ENCODE measurements at places on chromosomes 1 and 21.

- no peak for DNase-seq
These were observed 56.1 kb upstream of the TLR5 start for GRCh38 chr1:223199094-223199647.

DNA sequence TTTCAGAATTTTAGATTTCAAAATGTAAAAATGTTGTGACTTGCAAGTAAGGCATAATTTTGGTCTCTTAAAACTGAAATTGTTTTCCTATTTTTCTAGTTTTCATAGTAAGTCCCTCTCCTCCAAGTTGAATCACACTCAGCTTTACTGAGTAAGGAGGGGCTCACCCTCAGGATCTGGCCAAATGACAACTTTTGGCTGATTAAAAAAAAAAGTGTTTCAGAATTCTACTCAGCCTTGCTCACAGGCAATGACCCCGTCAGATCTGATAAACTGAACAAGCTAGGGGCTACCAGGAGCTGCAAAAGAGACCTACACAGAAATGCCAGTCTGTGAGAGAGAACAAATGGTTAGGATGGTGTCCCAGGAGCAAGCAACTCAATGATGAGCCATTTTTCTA, 159.8 kb downstream of the PBX1 start:
- no peak for DNase-seq

- DNase-seq: no peak
These were observed 16.9 kb downstream of the NUAK2 start for GRCh38 chr1:205304695-205305070.

DNA sequence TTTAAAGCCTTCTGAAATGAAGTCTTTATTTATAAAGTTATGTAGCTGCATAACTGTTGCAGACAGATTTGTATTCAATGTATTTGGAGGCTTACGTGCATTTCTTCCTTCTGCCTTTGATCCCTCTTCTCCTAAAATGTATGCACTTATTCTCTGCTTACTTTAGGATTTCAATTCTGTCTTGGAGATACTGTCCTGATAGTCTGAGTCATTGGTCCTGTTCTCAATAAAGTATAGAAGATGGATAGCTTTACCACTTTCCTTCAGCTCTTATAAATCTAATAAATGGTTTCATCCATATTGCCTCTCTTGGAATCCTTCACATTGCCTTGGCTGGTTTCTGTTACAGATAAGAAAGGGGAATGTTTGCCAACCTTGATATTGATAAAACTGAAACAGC, 430.1 kb upstream of the CAMK1G start:
- no peak for DNase-seq

DNA sequence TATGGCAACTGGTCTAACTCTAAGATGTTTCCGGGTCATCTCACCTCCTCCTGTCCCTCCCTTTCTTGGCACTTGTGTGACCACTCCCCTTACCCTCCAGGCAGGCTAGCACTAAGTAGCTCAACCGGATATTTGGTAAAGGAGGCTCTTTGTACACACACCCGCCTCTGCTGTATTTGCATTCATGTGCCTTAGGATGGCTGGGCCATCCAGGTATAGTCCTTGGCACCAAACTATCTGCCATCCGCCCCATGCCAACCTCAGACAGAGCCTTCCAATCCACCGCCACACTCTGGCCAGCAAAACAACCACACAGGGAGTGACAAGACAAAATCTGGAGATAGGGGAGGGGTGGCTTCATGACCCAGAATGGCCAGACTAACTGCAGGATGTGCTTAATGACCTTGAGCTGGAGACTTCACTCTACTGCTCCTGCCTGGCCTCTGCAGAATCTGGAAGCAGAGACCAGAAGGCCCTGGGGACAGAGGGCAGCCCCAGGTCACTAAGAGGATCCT, 59.5 kb downstream of the CDK18 start:
- no peak for DNase-seq

DNA sequence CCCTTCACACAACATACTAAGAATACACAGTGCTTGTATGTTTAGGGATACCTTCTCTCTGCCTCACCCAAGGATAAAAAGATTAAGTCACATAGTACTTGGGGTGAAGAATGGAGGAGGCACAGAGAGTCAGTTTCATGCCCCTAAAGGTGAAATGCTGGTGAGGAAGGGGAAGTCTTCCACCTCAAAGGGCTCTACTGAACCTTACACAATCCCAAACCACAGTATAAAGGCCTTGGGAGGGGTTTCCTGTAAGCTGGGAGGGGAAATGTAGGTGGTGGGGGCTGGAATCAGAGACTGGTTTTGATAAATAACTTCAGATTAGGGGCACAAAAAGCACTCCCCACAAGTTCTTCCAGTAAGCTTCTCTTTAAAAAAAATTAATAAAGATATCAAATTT, 3.5 kb downstream of the MINDY1 start:
- DNase-seq: no peak

DNA sequence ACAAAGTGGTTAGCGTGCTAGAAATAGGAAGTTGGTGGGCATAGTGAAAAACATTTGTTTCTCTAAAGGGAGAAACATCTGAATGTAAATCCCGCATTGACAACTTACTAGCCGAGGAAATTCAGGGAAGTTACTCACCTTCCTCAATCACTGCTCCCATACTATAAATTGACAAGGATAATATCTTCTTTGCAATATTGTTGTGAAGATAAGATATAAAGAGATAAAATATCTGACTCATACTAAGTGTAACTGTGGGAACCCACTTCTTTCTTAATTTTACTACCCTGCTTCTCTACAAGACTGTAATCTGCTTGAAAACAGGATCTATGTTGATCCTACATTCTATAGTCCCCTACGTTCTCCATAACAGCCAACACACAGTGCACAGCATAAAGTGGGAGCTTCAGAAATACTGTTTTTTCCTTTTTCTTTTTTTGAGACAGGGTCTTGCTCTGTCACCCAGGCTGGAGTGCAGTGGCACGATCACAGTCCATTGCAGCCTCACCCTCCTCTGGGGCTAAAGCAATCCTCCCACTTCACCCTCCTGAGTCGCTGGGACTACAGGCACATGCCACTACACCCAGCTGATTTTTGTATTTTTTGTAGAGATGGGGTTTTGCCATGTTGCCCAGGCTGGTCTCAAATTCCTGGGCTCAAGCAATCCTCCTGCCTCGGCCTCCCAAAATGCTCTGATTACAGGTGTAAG, 57.4 kb upstream of the C1orf21 start:
- DNase-seq: no peak

DNA sequence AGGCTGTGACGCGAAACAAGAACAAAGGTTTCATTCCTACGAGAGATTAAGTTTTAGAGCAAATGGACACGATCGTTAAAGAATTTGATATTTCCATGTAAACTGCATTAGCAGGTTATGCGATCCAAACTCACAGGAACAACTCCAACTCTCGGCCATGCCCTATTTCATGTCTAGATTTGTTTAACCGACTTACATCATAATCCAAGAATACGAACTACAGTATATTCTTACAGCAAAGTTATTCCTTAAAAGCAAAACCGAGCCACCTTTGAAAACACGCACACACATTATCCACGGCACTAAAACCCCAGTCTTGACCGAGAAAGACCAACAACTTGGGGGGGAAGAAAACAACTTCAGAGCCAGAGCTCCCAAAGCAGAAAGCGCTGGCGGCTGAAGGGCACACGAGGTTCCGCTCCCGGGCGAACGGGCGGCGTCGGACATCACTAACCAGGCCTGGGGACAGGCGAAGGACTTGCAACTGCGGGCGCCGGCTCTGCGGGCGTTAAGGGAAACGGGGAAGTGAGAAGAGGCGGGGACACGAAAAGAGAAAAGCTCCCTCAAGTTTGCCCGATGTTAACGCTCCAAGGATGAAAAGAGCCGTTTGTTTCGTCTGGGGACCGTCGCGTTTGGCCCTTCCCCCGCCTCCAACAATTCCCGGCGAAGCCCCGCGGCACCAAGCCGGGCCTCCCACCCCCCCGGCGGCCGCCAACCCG, 690 bp downstream of the B3GALNT2 start:
- peak; percentile 42 for DNase-seq

DNA sequence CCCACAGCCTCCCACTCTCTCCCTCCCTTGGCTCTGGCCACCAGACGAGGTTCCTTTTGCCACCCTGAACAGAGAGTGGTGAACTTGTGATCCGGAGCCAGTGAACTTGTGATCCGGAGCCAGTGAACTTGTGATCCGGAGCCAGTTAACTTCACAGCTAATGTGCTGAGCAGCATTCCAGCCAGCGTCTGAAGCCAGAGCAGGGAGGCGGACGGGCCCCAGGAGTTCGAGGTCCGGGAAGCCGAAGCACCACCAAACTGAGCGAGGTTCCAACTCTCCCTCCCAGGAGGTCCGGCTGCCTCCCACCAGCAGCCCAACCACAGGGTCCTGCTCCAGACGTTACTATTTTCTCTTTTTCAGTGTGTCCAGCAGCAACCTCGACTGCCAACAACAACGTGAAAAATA, 85.8 kb downstream of the SYF2 start:
- no peak for DNase-seq

- DNase-seq: no peak
These were observed 21.4 kb upstream of the KCNN3 start for GRCh38 chr1:154891452-154891851.

DNA sequence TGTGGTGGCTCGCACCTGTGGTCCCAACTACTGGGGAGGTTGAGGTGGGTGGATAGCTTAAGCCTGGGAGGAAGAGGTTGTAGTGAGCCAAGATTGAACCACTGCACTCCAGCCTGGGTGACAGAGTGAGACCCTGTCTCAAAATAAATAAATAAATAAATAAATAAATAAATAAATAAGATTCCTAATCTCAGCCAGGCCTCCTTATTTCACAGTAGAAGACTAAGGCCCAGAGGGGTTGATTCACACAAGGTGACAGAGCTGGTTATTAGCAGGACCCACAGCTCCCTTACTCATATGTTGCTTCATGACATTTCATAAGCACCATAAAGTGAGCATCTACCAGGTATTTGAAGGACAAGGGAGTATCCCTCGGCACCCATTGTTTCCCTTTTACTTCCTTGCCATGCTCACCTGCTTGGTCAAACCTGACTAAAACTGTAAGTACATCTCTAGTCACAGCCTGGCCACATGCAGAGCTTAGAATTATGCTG, 32.7 kb downstream of the ALG14 start:
- no peak for DNase-seq

- DNase-seq: no peak
These were observed 32.0 kb upstream of the LAPTM5 start for GRCh38 chr1:30789388-30790255.

- DNase-seq: no peak
These were observed 84.2 kb upstream of the DSCAM start for GRCh38 chr21:40931197-40931596.

- no peak for DNase-seq
These were observed 21.1 kb downstream of the ESRRG start for GRCh38 chr1:216702170-216702569.

DNA sequence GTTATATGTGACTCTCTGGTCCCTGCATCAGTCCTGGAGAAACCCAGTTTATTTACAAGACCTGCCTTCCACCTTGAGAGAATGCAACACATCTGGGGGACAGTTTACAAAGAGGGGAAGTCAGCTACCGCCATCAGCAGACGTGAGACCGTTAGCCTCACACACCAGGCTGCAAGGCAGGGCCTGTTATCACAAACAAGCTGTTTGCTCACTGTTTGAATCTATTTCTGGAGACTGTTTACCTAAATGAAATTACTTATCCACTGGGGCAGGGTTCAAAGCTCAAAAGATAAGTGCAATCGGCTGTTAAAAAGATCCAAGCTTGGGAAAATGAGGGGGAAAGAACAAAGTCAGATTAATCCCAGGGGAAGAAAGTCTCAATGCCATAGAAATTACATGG, 134.4 kb downstream of the ZNF281 start:
- no peak for DNase-seq

DNA sequence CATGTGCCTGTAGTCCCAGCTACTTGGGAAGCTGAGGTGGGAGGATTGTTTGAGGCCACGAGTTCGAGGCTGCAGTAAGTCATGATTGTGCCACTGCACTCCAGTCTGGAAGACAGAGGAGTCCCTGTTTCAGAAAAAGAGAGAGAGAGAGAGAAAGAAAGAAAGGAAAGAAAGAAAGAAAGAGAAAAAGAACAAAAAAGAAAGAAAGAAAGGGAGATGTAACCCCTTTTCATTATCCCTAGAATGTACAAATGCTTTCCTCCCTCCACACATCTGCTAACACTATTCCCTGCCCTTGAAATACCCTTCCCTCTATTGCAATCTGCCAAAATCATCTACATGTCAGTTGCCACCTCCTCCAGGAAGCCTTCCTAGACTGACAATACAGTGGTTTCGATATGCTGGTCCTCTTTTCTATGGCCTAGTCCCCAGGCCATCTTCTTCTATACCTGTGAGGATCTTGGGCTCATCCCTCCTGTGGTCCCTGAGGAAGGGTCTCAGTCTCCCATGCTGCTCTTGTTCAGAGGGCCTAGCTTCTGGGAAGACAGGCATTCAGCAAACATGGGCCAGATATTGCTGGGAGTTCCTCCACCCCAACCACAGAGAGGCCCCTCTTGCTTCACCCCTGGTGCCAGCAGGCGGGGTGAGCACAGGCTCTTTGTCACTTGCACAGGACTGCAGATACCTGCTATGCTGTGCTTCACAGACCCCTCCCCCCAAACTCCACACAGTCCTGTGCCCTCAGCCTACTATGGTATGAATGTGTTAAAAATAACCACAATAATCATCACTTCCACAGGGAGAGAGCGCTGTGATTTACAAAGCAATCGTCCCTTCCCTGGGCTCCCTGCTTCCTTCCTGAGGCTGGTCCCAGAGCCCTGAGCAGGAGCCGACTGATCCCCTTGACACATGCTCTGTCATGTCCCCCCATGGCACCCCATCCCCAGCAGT, 14.1 kb downstream of the ADGRB2 start:
- DNase-seq: no peak

DNA sequence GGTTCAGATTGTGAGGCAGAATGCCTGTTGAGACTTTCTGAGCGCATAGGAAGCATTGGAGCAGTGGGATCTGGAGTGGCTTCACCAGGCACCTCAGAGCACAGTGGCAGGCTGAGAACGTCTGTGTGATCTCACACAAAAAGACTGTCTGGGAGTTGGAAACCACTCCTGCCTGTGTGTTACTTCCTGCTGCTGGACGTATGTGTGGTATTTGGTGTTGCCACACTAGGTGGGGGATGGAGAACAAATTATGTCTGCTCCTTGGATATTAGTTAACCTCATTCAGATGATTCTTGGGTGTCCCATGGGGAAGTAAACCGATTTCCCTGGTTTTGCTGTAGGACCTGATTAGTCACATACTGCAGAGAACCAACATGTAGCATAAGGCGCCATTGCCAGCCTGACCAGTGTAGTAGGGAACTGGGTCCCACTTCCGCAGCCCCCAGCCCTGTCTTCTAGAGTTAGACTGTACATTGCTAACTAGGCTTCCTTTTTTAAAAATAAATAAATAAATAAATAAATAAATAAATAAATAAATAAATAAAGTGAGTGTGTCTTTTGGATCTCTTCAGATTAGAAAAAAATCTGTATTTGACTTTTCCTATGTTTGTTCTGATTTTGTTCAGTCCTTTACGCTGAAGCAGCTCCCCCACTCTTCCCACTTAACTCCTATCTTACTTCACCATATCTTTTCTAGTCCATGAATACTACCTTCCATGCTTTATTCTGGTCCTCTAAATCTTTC, 26.9 kb downstream of the UCK2 start:
- no peak for DNase-seq

- no peak for DNase-seq
These were observed 623 bp upstream of the BGLAP start for GRCh38 chr1:156241311-156241811.

All from ovary (tissue), 10 donors.